ENCODE measurements at places on chromosomes 6 and 20. TPM values are rescaled to one million over a fixed set of nuclear protein-coding genes. Genes with fewer than 3 reads are reported as not detected.

Gene SLC35F1
- not detected for total RNA-seq

Gene EYS
- total RNA-seq = not detected

Gene TMEM217
- total RNA-seq = 5.3 TPM

Gene CCDC170
- 1.6 TPM for total RNA-seq

Gene SEMG1
- total RNA-seq = not detected

Gene HDAC2
- 131 TPM for total RNA-seq

Gene TSPO2
- not detected for total RNA-seq

- H3K36me3 ChIP-seq = no peaks in the 10 kb centered on the region
- no peak overlapping the region for H3K4me3 ChIP-seq
- DNase-seq = no peak
- H3K27ac ChIP-seq = no peak overlapping the region
- no peaks in the 10 kb centered on the region for H3K4me1 ChIP-seq
- no peaks in the 10 kb centered on the region for H3K27me3 ChIP-seq
These were observed 179.8 kb upstream of the BMP5 start for GRCh38 chr6:56055081-56055704.

- H3K27ac ChIP-seq = no peak overlapping the region
- no peak overlapping the region for H3K4me3 ChIP-seq
- no peaks in the 10 kb centered on the region for H3K4me1 ChIP-seq
- no peak for DNase-seq
- peaks cover 35% of the 10 kb centered on the region for H3K27me3 ChIP-seq
These were observed 36.3 kb upstream of the GATA5 start for GRCh38 chr20:62511915-62512610.

GRCh38 chr6:128007658-128008057 is 106.8 kb upstream of the THEMIS start:
- no peak for DNase-seq
- no peaks in the 10 kb centered on the region for H3K4me1 ChIP-seq
- no peaks in the 10 kb centered on the region for H3K27me3 ChIP-seq
- no peak overlapping the region for H3K27ac ChIP-seq
- H3K36me3 ChIP-seq = no peaks in the 10 kb centered on the region
- H3K4me3 ChIP-seq = no peak overlapping the region

DNA sequence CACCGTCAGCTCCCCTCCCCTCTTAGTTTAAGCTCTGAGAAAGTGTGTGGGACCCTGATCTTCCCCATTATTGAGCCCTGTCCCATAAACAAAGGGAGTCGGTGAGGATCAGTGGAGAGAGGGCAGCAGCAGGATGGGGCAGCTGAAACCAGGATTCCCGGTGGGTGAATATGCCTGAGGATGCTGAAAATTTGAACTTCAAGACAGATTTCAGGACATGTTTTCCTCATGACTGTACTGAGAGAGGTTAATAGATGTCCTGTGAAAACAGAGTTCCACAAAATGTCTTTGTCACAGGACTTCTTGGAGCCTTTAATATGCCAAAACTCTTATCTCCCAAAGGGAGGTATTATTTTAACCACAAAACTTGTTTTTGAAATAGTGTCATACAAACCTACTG is 53.5 kb upstream of the SLC22A16 start:
- H3K4me3 ChIP-seq = no peak overlapping the region
- H3K27ac ChIP-seq = no peak overlapping the region
- H3K27me3 ChIP-seq = no peaks in the 10 kb centered on the region
- no peaks in the 10 kb centered on the region for H3K36me3 ChIP-seq

DNA sequence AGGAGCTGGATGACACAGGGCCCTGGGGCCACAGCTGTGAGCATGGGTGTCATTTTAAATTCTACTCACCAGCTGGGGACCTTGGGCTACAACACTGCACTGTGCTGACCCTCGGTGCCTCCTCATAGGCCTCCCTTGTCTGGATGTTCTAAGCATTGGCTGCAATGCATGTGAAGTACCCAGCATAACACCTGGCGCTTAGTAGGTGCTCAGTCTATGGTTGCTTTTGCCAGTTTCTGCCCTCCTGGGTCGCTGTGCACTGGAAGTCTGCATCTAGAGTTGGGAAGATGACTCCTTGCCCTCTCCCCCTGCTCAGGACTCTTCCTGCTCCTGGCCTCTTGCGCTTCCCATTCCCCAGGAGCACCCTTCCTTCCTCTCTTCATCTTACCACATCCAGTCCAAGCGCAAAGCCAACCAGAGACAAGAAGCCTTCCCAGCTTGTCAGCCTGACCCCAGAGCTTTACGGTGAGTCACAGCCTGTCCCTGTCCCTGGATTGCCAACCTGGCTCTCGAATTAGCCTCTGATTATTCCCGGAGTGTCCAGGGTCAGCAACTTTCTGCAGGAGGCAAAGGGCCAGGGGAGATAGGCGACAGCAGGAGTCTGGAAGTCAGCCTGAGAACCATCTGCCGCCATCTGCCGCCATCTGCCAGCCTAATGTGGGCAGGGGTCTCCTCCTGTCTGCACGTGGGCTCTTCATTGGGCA is 8.8 kb downstream of the SLC13A3 start:
- H3K27ac ChIP-seq = no peak overlapping the region
- H3K36me3 ChIP-seq = no peaks in the 10 kb centered on the region
- no peaks in the 10 kb centered on the region for H3K4me1 ChIP-seq
- H3K27me3 ChIP-seq = no peaks in the 10 kb centered on the region

GRCh38 chr6:109456710-109457561 is 1.4 kb upstream of the MICAL1 start:
- no peak overlapping the region for H3K4me3 ChIP-seq
- H3K4me1 ChIP-seq = no peaks in the 10 kb centered on the region
- DNase-seq = no peak
- H3K36me3 ChIP-seq = peaks cover 3% of the 10 kb centered on the region
- no peaks in the 10 kb centered on the region for H3K27me3 ChIP-seq

DNA sequence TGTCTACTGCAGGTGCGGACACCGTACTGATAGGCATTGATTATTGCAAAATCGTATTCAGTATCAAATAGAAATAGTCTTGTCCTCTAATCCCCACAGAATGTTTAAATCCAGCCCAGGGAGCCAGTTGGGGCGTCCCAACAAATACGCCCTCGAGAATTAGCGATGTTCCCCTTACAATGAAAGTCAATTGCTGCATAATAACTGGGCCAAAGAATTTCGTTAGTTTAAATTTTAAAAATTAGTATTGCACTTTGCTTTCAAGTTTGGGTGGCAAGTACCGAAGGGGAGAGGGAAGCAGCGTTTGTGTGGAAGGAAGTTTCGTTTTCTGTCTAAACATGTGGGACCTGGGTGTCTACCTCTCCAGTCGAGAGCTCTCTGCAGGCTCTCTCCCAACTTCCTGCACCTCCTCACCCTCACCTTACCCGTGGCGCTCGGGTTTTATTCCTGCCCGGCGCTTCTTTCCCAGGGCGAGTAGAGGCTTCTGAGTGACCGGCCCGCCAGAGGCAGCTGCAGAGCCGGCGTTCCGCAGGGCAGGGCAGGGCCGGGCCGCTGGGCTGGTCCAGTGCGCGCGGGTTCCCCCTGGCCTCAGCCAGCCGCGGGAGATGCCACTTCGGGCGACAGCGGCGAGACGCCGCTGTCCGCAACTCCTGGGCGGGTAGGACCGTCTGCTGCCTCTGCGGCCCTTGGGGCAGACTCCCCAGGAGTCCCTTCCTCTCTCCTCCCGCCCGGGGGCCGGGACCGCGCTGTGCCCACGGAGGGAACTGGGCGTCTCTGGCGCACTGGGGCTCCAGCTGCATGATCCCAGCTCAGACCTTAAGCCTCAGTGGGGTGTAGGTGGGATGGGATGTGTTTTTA is 862 bp upstream of the TFAP2C start:
- DNase-seq = peak; percentile 41
- no peak overlapping the region for H3K27ac ChIP-seq
- peaks cover 57% of the 10 kb centered on the region for H3K4me1 ChIP-seq
- H3K27me3 ChIP-seq = no peaks in the 10 kb centered on the region
- peak overlapping the region; percentile 100 for H3K4me3 ChIP-seq

DNA sequence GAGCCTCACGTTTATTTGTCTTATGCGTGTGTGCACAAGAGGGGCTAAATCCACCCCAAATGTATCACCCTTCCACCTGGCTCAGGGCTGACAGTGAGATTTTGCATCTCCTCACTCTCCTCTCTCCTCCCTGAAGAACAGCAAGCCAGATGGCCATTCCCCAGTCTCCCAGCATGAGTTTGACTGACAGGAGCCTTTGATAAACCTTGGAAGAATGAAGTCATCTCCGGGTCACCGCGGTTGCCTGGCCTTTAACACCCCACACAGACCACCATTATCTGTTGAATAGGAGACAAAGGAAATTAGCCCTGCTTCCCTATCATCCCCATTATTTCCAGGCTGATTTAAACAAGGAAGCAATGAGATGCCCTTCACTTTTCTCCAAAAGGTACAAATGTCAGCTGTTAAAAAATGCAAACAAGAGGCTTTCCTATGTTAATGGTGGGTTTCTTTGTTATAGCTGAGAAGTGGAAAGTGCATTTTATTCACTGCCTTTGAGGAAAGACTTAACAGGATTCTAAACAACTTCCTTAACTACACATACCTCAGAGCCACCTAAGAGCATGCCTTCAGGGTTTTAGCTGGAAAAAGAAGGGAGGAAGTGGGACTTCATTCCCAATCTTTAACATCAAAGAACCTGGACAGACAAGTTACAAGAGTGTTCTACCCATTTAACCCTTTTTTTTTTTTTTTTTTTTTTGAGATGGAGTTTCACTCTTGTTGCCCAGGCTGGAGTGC is 524.8 kb upstream of the ID4 start:
- H3K27me3 ChIP-seq = no peaks in the 10 kb centered on the region
- no peak overlapping the region for H3K27ac ChIP-seq
- H3K4me3 ChIP-seq = no peak overlapping the region
- H3K36me3 ChIP-seq = no peaks in the 10 kb centered on the region

- H3K27ac ChIP-seq = no peak overlapping the region
- H3K27me3 ChIP-seq = no peaks in the 10 kb centered on the region
- H3K4me1 ChIP-seq = peaks cover 5% of the 10 kb centered on the region
- no peak overlapping the region for H3K4me3 ChIP-seq
These were observed 24.4 kb downstream of the ZNF133 start for GRCh38 chr20:18312723-18313122.

DNA sequence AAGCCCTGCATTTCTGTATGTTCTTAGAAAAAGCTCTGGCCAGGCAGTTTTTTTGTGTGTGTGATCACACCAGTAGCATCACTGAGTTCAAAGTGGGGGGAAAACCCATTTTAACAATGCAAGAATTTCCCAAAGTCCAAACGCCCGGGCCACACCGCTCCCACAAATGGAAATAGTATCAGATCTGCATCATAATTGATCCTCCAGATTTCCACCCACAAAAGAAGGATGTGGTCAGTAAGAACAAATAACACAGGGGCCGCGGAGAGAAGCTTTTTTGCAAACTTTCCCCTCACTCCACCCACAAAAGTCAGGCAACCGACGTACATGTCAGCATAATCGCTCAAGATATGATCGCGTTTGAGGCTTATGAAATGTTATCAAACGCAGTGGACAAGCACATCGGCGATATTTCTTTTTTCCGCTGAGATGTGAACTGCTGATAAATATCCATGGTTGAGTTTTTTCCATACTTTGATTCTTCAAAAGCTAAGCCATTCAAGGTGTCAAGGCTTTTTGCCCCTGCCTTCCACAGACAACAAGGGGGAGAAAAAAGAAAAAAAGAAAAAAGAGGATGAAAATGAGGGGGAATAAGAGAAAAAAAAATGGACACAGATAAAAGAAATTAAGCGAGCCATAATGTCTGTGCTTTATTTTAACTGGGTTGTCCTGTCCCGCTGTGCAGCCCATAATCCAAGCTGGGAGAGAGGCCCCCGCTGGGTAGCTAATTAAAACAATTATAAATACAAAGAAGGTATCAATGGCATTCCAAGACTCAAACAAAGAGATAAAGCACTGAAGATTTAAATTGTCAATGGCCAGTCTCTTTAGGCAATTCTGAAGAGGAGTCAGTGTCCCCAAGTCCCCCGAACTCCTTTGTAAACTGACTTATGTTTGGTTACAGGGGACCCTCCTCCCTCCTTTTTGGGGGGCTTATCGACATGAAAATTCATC is 143.5 kb downstream of the ZFP64 start:
- H3K27ac ChIP-seq = no peak overlapping the region
- H3K4me1 ChIP-seq = no peaks in the 10 kb centered on the region
- H3K4me3 ChIP-seq = no peak overlapping the region
- H3K36me3 ChIP-seq = no peaks in the 10 kb centered on the region

DNA sequence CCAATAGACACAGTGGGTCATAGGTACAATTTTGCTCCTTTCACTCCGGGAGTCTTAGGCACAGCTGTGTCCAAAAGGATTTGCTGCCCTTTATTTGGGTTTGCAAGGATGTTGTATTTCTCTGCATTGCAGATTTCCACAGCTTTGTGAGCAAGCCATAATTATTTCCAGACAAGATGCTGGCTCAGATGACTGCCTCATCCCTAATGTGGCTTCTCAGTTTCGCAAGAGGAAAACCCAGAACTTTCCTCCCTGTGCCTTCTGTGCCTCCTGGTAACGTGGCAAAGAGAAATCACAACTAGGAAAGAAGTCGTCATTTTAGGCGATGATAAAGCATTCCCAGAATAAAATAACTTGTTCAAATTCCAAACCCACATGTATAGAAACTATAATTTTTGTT is 33.7 kb downstream of the FAM50B start:
- no peak overlapping the region for H3K27ac ChIP-seq
- no peaks in the 10 kb centered on the region for H3K36me3 ChIP-seq
- H3K4me3 ChIP-seq = no peak overlapping the region
- no peak for DNase-seq
- H3K4me1 ChIP-seq = peaks cover 22% of the 10 kb centered on the region

DNA sequence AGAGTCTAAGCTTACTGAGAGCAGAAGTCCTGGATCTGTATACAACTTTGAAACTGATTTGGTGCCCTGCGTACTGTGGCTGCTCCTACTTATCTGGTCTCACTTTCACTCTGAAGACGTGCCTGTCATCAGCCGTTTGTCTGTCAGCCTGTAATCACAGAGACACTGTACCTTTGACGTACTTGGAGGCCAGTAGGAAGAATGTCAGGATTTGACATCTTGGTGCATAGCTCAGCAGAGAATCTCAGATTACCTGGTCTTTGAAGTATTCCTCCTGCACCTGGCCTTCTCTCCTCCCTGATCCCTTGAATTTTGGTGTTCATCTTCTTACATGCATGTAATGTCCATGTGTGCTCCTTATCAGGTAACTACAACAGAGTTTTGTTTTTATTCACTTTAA is 37.7 kb downstream of the DSE start:
- no peaks in the 10 kb centered on the region for H3K4me1 ChIP-seq
- no peak overlapping the region for H3K27ac ChIP-seq
- H3K27me3 ChIP-seq = no peaks in the 10 kb centered on the region
- no peak overlapping the region for H3K4me3 ChIP-seq
- no peak for DNase-seq

DNA sequence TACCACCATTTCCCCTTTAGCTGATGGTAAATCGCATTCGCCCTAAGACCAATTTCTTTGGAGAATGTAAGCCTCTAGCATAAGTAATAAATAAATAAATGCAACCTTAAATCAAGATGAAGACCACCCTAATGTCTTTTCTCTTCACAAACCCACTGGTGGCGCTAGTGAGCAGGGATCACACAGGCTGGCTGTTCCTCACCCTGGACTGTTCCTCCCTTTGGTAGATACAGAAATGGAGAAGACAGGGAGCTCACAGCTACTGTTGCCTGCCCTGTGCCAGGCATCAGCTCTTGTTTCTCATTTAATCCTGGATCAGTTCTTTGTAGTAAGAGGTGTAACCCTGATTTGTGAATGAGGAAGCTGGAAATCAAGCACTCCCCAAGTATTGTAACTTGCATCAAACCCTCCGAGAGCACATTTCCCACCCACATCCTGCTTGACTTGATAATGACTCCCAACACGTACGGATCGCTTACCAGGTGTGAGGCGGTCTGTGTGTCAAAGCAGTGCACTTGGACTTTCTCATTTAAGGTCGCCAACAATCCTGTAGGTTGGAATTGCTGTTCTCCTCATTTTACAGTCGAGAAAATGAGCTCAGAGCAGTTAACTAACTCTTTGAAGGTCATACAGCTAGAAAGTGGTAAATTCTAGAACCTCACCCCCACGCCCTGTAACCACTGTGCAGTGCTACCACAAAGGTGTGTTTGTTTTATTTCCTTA is 236.1 kb downstream of the TSHZ2 start:
- H3K4me1 ChIP-seq = no peaks in the 10 kb centered on the region
- no peak overlapping the region for H3K27ac ChIP-seq
- H3K4me3 ChIP-seq = no peak overlapping the region
- DNase-seq = no peak

Data from PC-9 (cell line).